Neural cell (in vitro differentiated cells): ENCODE measurements at places on chromosomes 3 and 15. TPM values are rescaled to one million over a fixed set of nuclear protein-coding genes. Genes with fewer than 3 reads are reported as not detected.

PCCB gene
- polyA plus RNA-seq = 18.3 and 26.9 TPM in 2 replicates

GOLGA8G gene
- polyA plus RNA-seq = not detected in 2 replicates

HYAL1 gene
- 2.2 and 4.7 TPM in 2 replicates for polyA plus RNA-seq

OR5K2 gene
- not detected in 2 replicates for polyA plus RNA-seq

TGM5 gene
- not detected in 2 replicates for polyA plus RNA-seq

WDR93 gene
- 0.41 TPM in 1 of 2 replicates, not detected in the other for polyA plus RNA-seq

FAM240A gene
- polyA plus RNA-seq = not detected in 2 replicates

MRPS25 gene
- 74.4 and 97.7 TPM in 2 replicates for polyA plus RNA-seq

STAB1 gene
- 0.28 and 0.50 TPM in 2 replicates for polyA plus RNA-seq

VILL gene
- polyA plus RNA-seq = 0.14 TPM in 1 of 2 replicates, not detected in the other

GLDN gene
- 0.58 and 1.8 TPM in 2 replicates for polyA plus RNA-seq

CNBP gene
- 278 and 329 TPM in 2 replicates for polyA plus RNA-seq

CPLX3 gene
- 0.27 and 0.66 TPM in 2 replicates for polyA plus RNA-seq

DNAJA4 gene
- 0.66 TPM in 1 of 2 replicates, not detected in the other for polyA plus RNA-seq

EHD4 gene
- polyA plus RNA-seq = 0.09 and 0.34 TPM in 2 replicates

ALDH1A3 gene
- polyA plus RNA-seq = 0.06 and 0.12 TPM in 2 replicates

SRGAP3 gene
- 31.5 and 45.6 TPM in 2 replicates for polyA plus RNA-seq

GPR156 gene
- polyA plus RNA-seq = 0.18 and 0.22 TPM in 2 replicates

RTF1 gene
- 77.9 and 84.1 TPM in 2 replicates for polyA plus RNA-seq

SYNM gene
- 5.7 and 7.2 TPM in 2 replicates for polyA plus RNA-seq

RLBP1 gene
- 0.16 TPM in 1 of 2 replicates, not detected in the other for polyA plus RNA-seq

CCDC54 gene
- not detected in 2 replicates for polyA plus RNA-seq

LMAN1L gene
- 0.18 TPM in 1 of 2 replicates, not detected in the other for polyA plus RNA-seq

PCOLCE2 gene
- 17.4 and 29.2 TPM in 2 replicates for polyA plus RNA-seq

CHRM5 gene
- 0.10 and 3.9 TPM in 2 replicates for polyA plus RNA-seq

HES1 gene
- 0.25 TPM in 1 of 2 replicates, not detected in the other for polyA plus RNA-seq

CLN6 gene
- 4.2 and 4.9 TPM in 2 replicates for polyA plus RNA-seq

GOLGA8N gene
- 0.61 and 0.68 TPM in 2 replicates for polyA plus RNA-seq

ERC2 gene
- polyA plus RNA-seq = 57.5 and 60.4 TPM in 2 replicates

NANOGP8 gene
- polyA plus RNA-seq = not detected in 2 replicates

BMF gene
- 5.7 and 5.8 TPM in 2 replicates for polyA plus RNA-seq

EFCAB12 gene
- 0.14 and 0.32 TPM in 2 replicates for polyA plus RNA-seq

IL5RA gene
- 0.10 TPM in 1 of 2 replicates, not detected in the other for polyA plus RNA-seq

SUMF1 gene
- 3.6 and 4.5 TPM in 2 replicates for polyA plus RNA-seq

NR2E3 gene
- not detected in 2 replicates for polyA plus RNA-seq

GOLGA6L1 gene
- polyA plus RNA-seq = not detected in 2 replicates

HEMK1 gene
- polyA plus RNA-seq = 24.4 and 36.8 TPM in 2 replicates

MST1R gene
- 2.0 and 4.2 TPM in 2 replicates for polyA plus RNA-seq

GJD2 gene
- polyA plus RNA-seq = 3.2 and 4.6 TPM in 2 replicates

FAM107A gene
- 0.16 and 0.34 TPM in 2 replicates for polyA plus RNA-seq

TAGLN3 gene
- polyA plus RNA-seq = 519 and 568 TPM in 2 replicates

PATL2 gene
- polyA plus RNA-seq = not detected in 2 replicates

UCN2 gene
- polyA plus RNA-seq = 0.68 and 2.0 TPM in 2 replicates

GOLGA8K gene
- polyA plus RNA-seq = 0.27 TPM in 1 of 2 replicates, not detected in the other

RSL24D1 gene
- polyA plus RNA-seq = 184 and 227 TPM in 2 replicates

SPINT1 gene
- polyA plus RNA-seq = 0.18 and 0.68 TPM in 2 replicates

KBTBD12 gene
- not detected in 2 replicates for polyA plus RNA-seq

SLC12A1 gene
- polyA plus RNA-seq = 0.54 and 0.67 TPM in 2 replicates

HRG gene
- not detected in 2 replicates for polyA plus RNA-seq
